Right lobe of liver (tissue), 6 donors: ENCODE measurements at places on chromosomes 12 and 14. TPM values are rescaled to one million over a fixed set of nuclear protein-coding genes. Genes with fewer than 3 reads are reported as not detected.

DNA sequence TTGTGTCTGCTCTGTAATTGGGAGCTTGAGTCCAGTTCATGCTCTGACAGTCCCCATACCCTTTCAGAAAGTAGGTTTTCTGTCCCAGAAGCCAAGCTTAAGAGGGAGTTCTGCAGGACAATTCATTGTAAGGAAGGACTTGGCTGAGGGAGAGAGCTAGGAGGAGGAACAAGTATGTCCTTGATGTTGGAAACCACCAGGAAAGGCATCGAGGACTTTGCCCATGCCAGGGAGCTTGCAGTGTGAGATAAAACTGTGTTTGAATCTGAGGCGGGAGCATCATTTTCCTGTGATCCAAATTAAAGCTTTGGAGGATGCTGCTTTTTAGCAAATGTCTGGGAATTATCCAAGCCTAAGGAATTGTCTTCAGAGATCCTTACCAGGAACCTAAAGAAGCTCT is 175.3 kb downstream of the EMP1 start:
- DNase-seq, result no peak

GRCh38 chr12:128531170-128531569 is 264.2 kb downstream of the TMEM132C start:
- DNase-seq, result no peak

GRCh38 chr14:71621276-71621675 is 311.0 kb upstream of the RGS6 start:
- no peak for DNase-seq

The KRT74 gene
- not detected for total RNA-seq

DNA sequence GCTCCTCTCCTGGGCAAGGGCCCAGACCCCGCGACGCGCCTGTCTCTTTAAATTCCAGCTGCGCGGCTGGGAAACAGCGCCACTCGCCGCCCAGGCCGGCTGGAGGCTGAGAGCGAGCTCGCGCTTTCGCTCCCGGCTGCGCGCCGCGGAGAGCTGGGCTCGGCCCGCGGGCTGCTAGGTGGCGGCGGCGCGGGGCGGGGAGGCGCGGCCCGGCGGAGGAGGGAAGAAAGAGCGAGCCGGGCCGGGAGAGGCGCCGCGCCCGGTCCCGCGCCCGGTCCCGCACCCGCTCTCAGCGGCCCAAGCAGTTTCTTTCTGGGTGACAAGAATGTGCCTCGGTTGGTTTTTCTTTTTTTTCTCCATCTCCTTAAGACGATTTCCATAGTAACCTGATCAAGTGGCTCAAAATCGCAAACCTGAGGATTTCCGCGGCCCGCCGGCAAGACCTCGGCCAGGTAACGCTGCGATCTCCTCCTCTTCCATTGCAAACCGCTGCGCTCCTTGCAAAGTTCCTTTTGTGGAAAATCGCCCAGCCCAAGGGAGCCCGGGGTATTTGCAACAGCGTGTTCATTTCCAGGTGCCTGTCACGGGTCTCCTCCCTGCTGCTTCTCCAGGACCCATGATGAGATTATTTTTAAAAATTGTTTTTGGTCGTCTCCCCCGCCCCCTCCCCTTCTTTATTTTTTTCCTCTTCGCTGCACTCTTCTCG is 259.5 kb upstream of the E2F7 start:
- peak; percentile 78 for DNase-seq

DNA sequence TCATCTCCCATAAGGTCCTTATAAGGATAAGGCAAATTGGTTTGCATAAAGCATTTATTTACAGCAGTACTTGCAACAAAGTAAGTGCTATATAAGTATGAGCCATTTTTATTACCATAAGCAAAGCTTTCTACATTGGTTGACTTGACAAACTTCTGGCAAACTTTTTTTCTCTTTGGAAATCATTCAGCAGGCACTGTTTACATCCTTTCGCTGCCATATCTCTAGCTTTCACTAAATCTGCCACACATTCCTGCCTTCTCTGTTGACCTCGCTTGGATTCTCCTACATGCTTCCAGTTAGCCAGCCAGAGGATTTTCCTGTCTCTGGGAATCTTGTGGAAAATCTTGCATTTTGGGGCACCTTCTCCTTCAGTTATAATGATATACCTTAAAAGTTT is 21.8 kb upstream of the HDAC7 start:
- DNase-seq, result no peak

The RIPK3 gene
- total RNA-seq, result 0.70 TPM

DNA sequence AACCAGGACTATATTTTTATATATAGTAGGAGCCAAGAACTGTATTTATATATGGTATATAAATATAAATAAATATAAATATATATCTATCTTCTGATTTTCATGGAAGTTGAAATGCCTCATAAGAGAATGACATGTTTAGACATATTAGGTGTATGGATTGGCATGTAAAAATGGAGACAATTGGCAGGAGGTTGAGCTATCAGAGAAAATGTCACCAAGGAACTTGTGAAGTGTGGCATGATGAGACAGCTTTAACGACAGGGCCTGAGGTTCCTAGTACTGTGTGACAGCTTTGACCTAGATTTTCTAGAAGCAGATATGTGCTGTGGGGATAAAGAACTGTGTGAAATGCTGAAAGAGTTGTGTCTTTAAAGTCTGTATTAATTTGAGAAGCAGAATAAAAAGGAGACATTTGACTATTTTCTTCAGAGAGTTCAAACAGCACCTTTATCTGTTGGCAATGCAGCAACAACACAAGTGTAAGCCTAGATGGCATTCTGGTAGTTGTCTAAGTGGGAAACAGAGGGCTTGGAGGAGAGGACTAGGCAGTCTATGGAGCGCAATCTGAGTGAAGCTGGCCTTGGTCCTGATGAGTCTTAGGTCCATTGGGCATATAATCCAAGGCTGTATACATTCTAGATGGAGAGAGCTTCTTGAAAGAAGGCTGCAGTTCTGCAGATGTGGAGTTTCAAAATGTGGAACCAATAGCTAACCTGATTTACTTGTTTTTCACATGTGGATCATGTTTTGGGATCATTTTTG is 47.7 kb upstream of the MDGA2 start:
- DNase-seq, result no peak

The PAPLN gene
- total RNA-seq, result 0.88 TPM

DNA sequence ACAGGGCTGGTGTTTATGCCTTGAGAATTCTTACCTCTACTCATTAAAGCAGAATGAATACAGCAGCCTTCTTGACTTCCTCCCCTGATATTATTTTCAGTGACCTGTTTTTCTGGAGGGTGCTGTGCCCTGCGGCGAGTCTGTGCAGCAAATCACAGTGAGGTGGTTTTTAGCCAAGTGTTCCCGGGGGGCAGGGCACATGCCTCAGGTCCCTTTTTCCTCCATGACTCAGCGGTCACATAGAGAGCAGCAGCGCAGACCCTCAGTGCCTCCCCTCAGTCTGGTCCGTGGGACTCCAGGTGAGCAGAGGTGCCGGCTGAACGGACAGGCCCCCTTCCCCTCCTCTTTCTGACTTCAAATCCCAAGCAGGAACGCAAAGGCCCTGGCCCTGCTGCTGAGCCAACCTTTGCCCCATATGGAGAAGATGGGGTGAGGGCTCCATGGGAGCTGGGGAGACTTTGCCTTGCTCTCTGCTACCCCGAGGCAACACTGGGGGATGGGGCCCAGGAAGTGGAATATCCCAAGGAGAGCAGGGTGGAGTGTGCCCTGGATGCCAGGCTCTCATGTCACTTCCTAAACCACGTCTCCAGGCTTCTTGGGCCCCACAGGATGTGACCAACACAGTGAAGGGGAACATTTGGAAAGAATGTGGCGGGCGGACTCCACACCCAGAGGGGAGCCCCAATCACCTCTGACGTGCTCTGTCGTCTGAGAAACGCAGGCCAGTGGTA is 90.0 kb downstream of the DHRS2 start:
- no peak for DNase-seq

The LRTM2 gene
- total RNA-seq, result not detected

DNA sequence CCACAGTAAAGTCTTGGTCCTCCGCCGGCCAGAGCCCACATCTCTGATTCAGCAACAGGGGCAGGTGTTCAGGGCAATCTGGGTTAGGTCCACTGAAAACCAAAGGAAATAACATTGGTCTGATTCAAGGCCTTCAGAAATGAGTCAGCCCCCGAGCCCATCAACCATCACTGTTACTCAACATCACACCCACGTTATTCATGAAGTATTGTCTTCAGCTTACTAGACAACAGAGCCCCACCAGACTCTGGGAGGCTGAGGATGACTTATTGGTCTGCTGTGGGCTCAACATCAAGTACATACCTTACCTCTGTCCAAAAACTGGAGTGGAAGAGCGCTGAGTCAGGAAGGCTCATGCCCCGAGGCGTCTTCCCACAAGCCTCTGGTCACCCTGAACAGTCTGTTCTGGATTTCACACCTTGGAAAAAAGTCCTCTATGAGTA is 97.5 kb downstream of the ZFP36L1 start:
- no peak for DNase-seq

DNA sequence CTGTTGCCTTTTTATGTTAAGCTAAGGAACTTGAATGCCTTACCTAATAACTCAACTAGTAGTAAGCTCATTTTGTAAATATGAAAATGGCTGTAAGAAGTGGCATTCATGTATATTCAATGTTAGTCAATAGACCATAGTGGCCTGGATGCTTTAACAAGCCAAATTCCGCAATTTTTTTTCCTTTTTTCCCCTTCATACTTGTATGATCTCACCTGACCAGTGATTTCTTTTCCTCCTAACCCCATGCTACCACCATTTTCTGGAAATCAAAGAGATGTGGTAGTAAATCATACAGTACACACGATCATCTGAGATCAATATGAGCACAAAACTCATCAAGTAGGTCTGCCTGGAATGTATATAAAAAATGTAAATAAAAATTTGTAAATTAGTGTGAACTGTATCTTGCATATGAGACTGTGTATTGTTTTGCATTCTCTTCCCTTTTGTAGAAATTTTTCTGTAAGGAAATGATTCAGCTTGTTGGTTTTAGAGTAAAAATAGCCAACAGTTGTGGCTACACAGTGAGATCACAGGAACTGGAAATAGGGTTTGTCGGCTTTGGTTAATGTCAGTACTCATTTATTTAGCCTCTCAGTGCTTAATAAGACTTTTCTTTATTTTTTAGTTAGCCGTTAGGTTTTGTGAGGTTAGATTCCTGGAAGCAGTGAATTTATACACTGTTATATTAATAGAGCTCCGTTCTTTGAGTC is 62.5 kb downstream of the ETNK1 start:
- no peak for DNase-seq

GRCh38 chr12:13976880-13977279 is 4.5 kb downstream of the GRIN2B start:
- no peak for DNase-seq

GRCh38 chr14:98634043-98634820 is 637.8 kb downstream of the BCL11B start:
- no peak for DNase-seq

The TGM1 gene
- 1.9 TPM for total RNA-seq

The TMEM63C gene
- 0.07 TPM for total RNA-seq

- DNase-seq, result no peak
These were observed 232.4 kb downstream of the RGS6 start for GRCh38 chr14:72164420-72165228.

- no peak for DNase-seq
These were observed 333.0 kb downstream of the CCER1 start for GRCh38 chr12:90621927-90622326.

DNA sequence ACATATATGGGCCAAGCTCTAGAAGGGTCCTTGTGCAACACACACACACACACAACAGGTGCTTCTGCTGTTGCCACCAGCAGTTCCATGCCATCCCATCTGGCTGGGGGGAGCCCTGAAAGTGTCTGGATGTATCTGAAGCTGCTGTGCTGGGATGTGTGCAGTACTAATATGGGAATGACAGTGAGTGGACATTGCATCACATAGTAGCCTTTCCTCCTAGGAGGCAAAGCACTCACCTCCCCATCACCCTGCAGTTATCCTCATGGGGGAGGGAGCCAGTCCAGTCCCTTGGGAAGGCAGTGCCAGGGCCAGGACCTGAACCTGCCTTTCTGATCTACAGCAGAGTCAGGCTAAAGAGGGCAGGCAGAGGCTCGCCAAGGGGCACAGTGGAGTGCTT is 208.9 kb downstream of the CACNA1C start:
- no peak for DNase-seq

DNA sequence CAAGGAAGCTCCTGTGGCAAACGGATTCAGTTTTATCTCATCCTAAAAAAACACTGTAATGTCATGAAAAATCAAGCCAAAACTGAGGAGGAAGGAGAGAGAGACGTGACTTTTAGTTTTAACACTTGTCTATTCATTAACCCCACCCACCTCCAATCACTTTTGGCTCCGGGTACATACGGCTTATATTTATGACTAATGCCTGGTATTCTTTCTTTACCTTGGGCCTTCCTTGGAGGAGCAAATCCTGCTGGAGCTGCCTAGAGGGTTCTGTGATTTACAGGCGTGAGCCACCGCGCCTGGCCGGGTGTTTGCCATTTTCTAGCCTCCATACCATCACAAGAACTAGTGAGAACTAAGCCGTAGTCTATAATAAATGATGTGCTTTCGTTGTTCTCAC is 60.8 kb upstream of the RTRAF start:
- DNase-seq, result no peak

- DNase-seq, result no peak
These were observed 86.2 kb downstream of the ALG10B start for GRCh38 chr12:38402811-38403210.

The ISM2 gene
- total RNA-seq, result 0.37 TPM

The TROAP gene
- 1.00 TPM for total RNA-seq

DNA sequence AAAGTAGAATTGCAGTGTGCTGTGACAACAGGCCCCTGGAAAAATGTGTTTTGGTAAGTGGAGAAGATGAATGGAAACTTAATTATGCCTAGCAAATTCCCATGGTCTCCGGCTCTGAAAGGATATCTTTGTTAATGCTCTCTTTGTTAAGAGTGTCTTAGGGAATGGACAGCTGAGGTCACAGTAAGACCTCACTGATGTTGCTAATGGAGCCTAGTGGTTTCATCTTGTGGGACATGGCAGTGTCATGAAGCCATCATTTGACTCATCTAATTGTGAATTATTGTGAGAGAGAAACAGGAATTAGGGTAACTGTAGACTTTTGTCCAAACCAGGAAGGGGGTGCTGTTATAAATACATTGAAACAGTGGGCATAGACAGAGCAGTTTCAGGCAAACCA is 330.3 kb downstream of the TMTC2 start:
- no peak for DNase-seq

The ACVR1B gene
- total RNA-seq, result 27.4 TPM

The KCNMB4 gene
- 0.51 TPM for total RNA-seq

DNA sequence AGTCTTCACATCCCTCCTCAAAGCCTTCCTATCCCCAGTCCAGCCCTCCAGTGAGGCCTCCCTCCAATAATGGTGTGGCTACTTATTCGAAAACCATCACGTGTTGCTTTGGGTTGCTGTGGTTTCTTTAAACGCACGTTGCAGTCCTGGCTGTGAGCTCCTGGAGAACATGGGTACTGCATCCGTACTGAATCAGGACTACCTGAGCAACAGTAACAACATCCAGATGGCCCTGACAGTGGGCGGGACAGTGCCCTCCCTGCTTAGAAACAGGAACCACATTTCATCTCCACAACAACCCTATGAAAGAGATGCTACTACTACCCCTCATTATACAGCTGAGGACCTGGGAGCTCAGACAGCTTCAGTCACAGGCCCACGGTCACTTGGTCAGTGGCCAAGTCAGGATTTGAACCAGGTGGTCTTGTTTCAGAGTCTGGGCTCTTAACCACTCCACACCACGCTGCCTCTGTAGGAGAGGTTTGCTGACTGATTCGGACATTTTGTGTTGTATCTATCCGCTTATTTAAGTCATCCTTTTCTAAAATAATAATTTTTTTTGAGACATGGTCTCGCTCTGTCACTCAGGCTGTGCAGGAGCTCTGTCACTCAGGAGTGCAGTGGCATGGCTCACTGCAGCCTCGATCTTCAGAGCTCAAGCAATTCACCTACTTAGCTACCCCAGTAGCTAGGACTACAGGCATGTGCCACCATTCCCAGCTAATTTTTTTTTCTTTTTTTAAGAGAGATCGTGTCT is 104.8 kb downstream of the DPF3 start:
- no peak for DNase-seq
